Calu3 (cell line): ENCODE measurements at places on chromosomes 1 and 21.

GRCh38 chr1:31189696-31190674 is 49.7 kb downstream of the NKAIN1 start:
- no peak for DNase-seq

DNA sequence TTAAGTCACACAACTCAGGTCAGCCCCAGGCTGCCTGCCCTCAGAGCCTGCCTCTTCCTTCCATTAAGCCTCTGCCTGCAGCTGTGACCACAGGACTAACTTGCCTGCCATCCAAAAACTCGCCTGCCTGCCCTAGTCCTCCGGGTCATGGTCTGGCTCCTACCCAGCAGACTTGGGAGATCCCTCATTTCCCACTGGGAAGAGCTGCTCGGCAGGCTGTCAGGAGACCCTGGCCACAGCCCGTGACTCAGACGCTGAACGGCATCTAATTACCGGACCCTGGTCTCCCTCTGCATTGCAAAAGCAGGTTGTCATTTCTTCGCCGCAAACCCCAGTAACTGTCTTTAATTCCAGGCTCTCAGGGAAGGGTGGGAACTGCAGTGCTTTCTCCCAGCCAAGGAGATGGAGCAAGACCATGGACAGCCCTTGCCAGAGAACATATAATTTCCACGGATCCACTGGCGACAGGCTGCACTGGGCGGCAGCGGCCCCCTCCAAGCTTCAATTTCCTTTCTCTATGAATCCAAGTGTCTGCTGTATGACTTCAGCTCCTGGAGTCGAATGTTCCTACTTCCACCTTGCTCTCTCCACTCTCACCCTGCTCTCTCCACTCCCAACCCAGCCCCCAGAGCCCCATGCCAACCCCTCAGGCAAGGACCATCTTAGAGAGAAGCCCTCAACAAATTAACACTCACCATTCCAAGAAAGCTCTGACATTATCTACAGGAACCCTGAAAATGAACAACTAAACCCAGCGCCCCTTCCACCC is 20.4 kb downstream of the OLFML2B start:
- no peak for DNase-seq

- DNase-seq, result no peak
Measured at GRCh38 chr21:19999369-20000272, 998.6 kb upstream of the NCAM2 start.

- DNase-seq, result no peak
Measured at GRCh38 chr1:232635778-232636356, 5.9 kb upstream of the SIPA1L2 start.

DNA sequence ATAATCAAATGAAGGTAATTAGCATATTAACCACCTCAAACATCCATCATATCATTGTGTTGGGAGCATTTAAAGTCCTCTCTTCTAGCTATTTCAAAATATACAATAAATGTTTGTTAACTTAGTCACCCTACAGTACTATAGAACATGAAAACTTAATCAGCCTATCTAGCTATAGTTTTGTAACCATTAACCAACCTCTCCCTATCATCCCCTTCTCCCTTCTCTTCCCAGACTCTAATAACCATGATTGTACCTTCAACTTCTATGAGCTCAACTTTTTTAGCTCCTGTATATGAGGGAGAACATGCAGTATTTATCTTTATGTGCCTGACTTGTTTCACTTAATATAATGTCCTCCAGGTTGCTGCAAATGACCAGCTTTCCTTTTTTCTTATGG is 54.0 kb downstream of the RAVER2 start:
- no peak for DNase-seq

- DNase-seq, result peak; percentile 9
Measured at GRCh38 chr1:92480813-92481598, 5.7 kb downstream of the GFI1 start.

DNA sequence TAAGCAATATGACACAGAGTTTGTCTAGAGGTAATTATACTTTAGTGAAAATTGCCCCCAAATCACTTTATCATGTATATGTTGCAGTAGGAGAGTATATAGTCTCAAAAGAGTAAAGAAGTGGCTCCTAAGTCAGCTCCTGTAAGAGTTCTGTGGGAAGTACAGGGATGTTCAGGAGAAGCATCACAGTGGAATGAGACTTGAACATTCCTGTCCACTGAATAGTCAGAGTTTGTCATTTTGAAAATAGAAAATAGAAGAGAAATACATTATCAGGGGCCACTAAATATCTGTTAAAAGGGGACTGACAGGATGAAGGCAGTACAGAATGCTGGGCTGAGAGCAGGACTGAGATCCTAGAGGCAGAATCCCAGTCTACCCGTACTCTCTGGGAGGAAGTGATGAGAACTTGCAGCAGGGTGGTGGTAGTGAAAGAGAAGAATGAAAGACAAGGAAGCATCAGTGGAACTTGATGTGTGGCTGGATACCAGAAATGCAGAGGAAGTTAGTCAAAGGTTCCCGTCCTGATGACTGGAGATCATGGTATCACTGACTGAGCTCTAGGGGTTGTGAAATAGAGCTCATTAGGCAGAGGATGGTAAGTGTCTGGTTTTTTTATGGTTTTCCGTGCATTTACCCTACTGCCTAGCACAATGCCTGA is 153.4 kb downstream of the FMN2 start:
- no peak for DNase-seq

GRCh38 chr1:12034381-12034801 is 15.1 kb downstream of the MIIP start:
- no peak for DNase-seq

DNA sequence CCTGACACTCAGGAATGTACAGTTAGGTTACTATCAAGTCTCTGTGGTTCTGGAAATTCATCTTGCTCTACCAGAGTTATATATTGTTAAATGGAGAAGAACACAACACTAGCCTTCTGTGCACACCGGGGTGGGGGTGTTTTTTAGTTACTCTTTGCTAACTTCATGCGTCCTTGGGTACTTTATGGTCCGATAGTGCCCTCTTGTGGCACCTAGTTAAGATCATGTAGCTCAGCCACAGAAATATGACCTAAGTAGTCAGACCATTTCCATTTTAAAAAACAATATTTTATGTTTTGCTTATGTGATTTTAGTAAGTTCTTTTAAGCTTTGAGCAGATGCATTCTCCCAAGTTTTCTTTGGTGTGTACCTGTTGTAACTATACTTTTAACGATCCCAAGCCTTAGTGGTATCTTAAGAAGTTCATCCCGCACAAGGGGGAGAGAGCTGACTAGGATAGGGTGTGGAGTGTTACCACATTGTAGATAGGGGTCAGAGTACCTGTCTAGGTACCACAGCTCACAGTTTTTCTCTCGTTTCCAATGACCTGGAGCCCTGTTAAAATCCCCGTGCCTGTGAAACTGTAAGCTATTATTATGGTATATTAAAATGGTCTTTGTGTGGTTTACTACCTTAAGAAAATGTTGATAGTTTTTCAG is 20.6 kb upstream of the SH3D21 start:
- peak; percentile 65 for DNase-seq

DNA sequence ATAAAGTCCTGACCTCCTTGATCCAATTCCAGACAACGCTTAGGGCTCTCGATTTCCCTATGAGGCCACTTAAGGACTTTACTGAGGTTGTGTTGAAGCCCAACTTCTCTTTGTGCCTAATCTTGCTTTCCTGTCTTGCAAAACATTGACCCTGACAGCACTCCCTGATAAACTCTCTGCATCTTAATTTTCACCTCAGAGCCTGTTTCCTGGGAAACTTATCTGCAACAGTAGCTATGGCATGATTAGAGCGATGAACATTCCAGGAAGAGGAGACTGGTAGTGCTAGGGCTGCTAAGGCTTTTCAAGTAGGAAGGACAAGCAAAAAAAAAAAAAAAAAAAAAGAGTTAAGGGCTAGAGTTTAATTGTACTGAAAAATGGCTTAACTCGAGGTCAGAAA is 118.9 kb downstream of the RGS21 start:
- DNase-seq, result no peak

GRCh38 chr1:164363980-164364379 is 195.0 kb upstream of the PBX1 start:
- DNase-seq, result no peak

DNA sequence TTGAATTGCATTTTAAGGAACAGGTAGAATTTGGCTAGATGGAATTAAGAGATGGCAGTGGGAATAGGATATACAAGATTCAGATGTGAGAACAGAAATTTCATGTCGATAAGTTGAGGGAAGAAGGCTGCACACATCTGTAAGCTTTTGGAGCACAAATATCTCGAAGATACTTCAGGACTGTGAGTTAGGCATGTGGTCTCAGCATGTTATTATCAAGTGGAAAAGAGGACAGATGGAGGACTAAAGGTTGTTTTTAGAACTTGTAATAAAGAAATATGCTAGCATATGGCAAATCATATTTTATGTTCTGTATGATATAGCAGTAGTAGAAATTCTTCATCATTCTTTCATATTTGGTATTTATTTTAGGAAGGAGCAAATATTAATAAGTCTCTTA is 61.5 kb downstream of the KIF1B start:
- no peak for DNase-seq

- no peak for DNase-seq
Measured at GRCh38 chr1:70945676-70946075, 101.9 kb downstream of the PTGER3 start.

DNA sequence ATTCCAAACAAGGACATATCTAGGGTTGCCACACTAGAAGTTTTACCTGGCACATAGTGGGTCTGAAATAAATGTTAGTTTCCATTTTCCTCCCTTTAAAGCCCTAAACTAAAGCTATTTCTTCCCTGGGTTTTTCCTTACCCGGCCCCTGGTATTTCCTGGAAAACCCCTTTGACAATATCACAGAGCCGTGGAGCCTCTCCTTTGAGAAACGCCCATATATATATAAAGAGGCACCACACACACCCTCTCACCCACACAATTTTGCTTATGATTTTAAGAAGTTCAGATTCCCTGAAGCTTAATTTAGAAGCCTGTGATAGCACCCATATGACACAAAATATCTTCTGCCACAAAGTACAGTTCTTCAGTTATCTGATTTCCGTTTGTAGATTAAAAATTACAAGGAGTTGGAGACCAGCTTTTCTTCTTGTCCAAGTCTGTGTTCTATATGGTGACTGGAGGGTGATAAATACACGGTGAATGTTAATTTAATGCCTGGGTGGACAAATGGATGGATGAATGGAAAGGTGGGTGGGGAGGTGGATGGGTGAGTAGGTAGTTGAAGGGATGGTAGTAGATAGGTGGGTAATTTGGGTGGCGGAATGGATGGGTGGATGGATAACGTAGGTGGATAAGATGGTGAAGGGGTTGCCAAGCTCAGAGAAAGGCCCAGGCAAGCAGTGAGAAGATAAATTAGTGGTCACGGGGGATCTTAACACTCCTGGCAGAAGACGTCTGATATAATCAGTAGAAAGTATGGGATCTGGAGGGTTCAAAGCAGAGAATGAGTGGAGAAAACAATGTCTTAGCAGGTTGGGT is 154.4 kb upstream of the FGGY start:
- no peak for DNase-seq

DNA sequence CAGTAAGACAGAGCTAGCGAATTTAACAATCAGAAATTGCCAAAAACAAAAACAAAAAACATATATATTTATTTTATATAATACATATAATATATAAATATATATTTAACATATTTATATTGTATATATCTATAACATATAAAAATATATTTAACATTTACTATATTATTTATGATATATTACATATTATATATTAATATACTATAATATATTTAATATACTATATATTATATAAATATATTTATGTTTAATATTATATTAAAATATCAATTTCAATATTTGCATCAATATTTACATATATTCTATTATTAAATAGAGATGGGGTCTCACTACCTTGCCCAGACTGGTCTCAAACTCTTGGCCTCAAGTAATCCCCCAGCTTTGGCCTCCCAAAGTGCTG is 50.9 kb downstream of the TBX19 start:
- DNase-seq, result no peak

DNA sequence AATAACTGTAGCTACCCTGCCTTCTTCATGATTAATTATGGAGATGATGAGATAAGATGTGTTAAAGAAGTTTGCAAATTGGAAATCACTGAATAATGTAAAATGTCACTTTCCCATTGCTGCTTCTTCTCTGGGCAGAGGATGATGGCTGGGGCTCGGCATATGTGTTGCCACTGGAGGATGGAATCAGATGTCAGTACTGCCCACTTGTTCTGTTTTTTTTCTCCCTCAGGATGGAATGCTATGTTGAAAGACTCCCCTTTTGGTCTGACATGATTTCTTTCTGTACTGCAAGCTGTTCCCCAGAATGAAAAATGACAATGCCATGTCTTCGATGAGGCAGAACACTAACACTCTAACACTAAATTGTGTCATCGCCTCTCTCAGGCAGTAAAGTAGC is 373.9 kb upstream of the SPAG17 start:
- DNase-seq, result no peak

DNA sequence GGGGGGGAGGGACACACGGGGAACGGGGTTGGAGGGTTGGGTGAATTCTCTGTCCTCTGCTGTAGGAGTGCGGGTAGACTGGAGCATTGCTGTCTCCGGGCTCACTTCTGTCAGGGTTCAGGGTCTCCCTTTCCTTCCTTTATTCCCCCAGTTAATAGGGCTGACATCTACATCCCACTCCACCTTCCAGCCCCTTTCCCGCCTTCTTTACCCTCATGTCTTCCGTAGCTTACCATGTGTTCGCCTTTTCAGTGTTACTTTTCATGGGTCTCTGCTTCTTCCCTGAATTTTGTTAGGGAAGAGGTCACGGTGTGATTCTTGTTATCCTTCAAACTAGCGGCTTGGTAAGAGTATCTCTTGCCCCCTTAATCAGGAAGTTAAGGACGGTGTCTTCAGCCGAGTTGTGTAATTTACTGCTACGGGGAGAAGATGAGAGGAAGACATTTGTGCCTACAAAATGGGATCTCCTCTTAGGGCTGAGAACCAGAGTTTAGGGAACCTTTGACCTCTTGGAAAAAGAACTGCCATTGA is 917 bp downstream of the RAP1A start:
- no peak for DNase-seq

DNA sequence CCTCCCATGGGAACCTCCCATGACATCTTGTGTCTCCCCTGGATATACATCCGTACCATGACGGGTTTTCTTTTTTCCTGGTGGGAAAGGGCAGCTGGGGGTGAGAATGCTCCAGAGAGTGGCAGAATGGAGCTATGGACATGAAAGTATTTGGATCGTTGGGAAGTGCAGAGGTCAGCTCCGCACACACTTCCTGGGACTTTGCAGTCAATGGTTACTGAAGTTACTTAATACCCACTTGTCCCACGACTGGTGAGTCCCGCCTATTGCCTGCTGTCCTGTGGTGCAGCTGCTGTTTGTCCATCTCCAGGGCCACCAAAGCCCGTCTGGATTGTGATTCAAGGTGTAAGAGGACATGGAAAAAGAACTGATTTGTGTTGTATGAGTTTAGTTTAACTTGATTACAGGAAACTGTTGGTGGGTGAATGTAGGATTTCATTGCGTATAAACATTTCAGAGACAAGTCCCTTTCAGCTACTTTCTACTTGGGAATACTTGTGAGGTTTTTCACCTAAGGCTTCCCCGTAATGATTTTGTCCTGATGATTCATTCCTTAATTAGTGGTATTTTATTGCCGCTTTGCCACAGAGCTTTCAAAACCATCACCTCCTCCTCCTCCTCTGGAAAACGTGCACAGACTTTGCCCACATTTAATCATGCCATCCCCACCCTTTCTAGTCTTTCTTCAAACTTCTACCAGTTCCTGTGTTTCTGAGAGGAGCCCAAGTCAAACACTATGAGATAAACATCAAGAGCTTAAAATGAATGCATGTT is 308.8 kb downstream of the KIF26B start:
- DNase-seq, result no peak

GRCh38 chr21:42238185-42238934 is 19.4 kb downstream of the ABCG1 start:
- DNase-seq, result no peak

- no peak for DNase-seq
Measured at GRCh38 chr1:30616759-30617158, 106.6 kb downstream of the MATN1 start.

GRCh38 chr1:162885265-162885664 is 24.3 kb upstream of the CCDC190 start:
- no peak for DNase-seq
